Mammary epithelial cell (primary cell): ENCODE measurements at places on chromosomes 6 and 20. TPM values are rescaled to one million over a fixed set of nuclear protein-coding genes. Genes with fewer than 3 reads are reported as not detected.
A peak's percentile ranks its signal among the peaks of the same experiment; 100 is the strongest.

KHDC1 gene
- polyA plus RNA-seq, result 3.6 TPM

DNA sequence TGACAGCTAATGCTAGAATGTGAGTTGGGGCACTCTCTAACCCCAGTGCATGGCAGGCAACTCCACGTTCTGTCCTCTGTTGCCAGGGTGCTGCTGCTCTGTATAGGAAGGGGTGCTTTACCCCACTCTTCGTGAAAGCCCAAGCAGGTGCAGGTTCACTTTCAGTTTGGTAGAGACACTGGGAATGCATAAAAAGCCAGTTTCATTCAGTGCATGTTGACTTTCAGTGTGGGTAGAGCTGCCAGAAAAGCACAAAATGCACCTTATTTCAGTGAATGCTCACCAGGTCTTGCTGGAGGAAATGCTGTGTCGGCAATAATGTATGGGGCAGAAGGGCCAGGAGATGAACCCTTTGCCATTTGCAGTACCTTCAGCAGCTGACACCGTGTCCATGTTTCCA lies 62.1 kb upstream of the ADGRB3 start:
- DNase-seq, result no peak

DNA sequence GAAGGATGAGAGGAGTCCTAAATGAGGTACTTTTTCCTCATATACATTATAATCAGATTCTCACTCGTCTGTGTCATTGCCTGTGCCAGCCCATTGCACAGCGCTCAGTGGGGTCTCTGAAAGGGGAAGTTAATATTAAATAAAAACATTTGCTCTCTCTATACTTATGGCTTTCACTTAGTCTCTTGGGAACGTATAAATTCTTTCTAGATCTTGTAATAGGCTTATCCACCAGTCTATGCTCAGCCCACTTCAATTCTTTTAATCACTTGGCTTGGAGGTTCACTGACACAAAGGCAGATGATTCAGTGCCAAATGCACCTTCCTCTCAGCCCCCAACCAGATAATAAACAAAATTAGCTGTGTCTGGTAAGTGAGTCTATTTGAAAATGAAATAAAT lies 164.3 kb upstream of the OGFRL1 start:
- DNase-seq, result no peak

GRCh38 chr6:128112494-128112893 lies 211.6 kb upstream of the THEMIS start:
- no peak for DNase-seq

GRCh38 chr6:12288914-12289313 lies 1.2 kb upstream of the EDN1 start:
- DNase-seq, result no peak

DNA sequence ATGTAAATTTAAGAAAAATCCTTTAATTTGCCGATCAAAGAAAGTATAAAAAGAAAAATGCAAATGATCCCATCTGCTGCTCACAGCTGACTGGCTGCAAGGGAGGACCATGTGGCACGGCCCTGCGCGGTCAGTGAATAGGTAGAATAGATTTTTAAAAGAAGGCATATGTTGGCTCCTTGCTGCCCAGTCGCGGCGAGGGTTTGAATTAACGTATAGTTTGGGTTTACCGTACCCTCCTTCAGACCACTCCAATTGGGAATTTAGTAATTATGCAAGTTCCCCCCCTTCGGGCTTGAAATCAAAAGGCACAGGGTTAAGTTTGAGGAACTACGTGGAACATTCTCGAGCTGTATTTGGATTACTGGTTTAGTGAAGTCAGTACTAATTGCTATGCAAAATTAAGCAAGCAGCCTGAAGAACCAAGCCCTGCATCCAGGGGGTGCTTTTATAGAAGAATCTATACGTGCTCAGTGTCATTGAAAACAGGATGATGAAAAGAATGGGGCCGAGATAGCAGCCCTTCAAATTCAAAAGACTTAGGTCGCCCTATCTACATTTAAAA lies 1.1 kb upstream of the BEND3 start:
- DNase-seq, result peak; percentile 16

GRCh38 chr6:158782432-158783166 lies 36.6 kb downstream of the EZR start:
- DNase-seq, result no peak

DNA sequence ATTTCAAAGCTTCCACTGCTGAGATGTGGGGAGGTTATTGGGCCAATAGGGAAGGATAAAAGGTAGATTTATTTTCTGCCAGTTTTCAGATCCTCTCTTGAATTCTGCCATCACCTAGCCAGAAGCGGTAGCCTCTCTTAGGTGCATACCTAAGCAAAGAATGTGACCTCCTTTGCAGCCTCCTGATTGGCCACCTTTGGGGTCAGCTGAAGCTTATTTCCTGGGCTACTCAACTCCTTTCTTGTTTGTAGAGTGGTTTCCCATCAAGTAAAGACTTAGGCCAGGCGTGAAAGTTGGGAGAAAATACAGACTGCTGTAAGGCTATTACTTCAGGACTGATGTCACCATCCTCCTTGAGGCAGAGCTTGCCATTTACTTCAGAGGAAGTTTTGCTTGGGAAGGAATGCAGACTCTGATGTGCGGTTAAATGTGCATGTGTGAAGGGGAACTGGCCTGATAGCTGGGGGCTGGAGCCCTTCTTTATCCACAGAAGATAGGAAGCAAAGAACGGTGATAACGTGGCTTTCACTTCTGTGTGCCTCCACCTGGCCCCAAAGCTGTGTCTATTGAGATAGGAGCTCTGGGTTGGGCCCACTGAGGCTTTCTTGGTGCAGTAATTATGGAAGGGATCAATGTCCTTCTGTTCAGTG lies 70.1 kb downstream of the TRMT11 start:
- DNase-seq, result no peak

DNA sequence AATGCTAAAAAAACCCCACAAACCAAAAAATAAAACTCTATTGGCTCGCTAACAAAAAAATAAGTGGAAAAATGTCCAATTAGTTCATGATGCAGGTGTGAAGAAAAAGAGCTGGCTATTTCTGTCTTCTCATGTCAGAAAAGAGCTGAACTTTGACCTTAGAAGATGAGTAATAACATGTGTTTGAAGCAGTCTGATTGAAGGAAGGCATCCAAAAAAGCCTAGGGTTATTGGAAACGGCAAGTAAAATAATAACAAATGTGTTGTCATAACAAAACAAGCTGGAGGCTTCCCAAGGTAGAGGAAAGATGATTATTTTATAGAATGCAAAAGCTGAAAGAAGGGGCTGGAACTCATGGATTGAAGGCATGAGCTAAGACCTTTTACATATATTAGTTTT lies 94.4 kb upstream of the FAM184A start:
- peak; percentile 28 for DNase-seq

DNA sequence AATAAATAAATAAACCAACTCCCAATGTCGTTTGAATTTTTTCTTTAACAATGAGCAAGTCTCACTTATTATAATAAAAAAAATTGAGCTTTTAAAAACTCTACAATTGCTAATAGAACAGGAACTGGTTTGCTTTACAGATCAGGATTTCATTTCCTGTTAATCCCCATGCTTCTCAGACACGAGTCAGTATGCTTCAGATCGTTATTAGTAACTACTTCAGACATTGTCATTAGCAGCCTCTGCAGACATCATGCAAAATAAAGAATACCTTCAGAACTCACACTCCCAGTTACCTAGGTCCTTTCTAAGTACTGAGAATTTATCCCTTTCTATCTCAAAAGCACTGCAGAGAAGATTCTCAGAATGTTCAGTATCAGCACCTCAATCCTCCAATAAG lies 10.0 kb upstream of the FAM210B start:
- peak; percentile 44 for DNase-seq

TTK gene
- 13.9 TPM for polyA plus RNA-seq

DNA sequence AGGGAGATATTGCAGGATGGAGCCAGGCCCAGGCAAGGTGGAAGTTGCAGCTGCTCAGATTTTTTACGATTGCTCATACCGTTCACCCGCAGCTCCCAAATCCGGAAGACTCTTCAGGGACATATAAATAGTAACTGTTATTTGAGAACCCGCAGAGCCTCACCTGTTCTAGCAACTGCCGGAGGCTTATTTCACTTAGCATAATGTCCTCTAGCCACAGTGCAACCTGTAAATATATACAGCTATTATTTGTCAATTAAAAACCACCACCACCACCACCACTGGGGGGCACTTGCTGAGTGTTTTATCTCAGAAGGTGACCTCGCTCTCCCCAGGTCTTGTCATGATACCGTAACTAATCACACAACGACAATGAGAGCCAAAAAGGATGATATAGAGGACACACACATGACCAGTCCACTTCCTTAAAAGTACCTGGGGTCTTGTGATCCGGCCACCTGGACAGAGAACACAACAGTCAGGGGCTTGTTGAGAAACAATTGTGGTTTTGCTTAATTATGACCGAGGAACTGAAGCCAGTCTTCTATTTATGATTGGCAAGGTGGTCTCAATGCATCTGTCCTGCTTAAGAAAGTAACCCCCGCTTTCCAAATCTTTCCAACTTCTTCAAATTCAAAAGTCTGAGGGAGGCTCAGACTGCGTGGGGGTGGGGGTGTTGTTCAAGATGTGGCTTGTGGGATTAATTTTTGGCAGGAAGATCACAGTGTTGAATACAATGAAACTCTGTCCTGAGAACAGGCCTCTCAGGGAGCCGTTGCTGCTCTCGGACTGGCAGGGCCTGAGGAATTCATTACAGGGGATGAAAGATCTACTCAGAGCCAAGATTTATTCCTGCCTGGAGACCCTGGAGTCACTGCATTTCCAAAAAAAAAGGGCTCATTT lies 107.7 kb upstream of the PRND start:
- peak; percentile 85 for DNase-seq

DNA sequence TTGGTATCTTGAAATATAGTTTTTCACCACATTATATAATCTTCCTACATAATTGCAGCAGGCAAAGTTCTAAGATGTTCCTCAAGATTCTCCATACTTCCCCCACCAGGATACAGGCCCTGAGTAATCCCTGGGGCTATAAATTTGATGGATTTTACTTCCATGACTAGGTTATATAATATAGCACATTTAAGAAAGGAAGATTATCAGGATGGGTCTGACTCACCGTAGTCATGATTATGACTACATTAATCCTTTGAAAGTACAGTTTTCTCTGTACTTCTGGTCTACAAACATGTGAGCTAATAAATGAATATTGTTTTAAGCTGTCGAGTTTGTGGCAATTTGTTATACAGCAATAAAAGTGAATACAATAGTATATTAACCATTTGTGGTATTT lies 122.5 kb downstream of the MACROD2 start:
- DNase-seq, result no peak

DNA sequence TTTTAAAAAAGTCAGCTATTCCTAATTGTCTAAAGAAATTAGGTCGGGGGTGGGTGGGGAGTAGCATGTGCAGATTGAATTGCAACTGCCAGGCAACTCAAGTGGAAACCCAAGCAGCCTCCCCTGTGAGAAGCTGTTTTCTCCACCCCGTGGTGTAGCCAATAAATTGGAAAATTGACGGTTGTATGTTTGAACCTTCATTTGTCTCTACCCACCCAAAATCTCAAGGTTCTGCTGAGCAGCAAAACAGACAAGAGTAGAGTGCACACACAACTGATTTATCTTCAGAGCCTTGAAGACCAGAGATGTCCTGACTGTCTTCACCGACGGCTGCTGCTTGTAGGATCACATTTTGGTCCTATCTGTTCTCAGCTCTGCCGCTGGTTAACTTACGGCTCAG lies 88.5 kb downstream of the DTD1 start:
- DNase-seq, result no peak
